ENCODE measurements at places on chromosomes 4 and X.

DNA sequence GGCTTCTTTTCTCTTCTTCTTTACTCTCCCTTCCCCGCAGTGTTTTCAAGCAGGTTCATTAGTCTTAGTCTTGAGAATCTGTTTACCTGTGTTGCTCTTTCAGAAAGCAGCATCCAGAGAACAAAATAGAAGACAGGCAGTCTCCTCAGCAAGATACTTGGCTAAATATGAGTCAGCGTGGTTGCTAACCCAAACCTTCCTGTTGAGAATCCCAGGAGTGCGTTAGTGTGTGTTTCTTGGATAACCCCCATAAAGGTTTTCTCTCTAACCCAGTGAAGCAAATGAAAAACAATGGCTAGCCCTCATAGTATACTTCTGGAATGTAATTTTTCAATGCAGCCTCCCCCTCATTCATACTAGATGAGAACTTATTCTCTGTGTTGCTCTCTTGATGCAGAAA lies 41.1 kb downstream of the BMPR1B start:
- no peak for DNase-seq

GRCh38 chrX:148582353-148582752 lies 81.9 kb downstream of the AFF2 start:
- DNase-seq: no peak

DNA sequence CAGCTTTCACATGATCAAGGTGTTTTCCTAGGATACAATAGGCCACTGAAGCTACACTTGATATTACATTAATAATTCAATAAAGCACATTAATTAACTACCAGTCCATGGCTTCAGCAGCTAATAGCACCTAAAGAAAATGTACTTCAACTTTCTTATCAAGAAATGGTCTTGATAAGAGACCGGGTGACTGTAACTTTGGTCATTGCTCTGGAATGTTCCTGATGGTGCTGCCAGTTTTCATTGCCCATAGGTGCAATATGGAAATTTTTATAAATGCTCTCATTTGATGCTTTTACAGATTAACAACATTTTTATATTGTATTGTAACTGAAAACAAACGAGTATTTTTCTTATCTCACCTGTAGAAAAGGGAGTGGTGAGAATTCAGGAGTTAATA lies 165.4 kb downstream of the SHROOM3 start:
- no peak for DNase-seq

DNA sequence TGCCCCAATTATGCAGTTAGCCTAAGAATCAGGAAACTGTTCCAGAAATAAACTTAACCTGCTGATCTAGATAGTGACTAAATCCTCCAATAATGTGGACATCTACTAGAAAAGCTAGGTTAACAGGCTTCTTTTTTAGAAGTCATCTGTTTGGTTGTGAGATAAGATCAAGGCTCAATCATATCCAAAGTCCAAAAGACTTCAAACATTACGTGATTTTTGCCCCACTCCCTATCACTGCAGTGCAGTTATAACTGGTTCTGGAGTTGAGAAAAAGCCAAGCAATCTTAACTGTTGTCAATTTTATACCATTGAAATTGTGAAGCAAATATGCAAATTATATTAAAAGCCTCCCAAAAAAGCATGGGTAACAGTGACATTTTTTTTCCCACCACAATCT lies 781.4 kb downstream of the KLHL13 start:
- no peak for DNase-seq

DNA sequence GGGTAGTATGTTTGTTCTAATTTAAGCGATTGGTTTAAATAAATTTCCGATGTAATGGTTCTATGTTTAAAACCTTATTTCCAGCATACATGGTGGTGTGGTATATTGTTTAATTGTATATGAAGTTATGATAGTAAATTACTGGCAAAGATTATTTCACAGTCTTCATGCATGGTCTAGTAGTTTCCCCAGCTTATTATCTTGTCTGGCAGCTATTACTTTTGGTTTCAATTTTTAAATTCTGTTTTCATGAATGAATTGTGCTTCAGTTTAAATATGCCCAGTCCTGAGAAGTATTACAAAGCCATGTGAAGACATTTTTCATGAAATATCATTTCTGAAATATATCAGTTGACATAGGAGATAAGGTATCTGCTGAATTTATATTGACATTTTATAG lies 6.3 kb downstream of the ALG13 start:
- no peak for DNase-seq

- DNase-seq: no peak
Observed at GRCh38 chr4:173432430-173432829, 33.5 kb upstream of the SCRG1 start.

DNA sequence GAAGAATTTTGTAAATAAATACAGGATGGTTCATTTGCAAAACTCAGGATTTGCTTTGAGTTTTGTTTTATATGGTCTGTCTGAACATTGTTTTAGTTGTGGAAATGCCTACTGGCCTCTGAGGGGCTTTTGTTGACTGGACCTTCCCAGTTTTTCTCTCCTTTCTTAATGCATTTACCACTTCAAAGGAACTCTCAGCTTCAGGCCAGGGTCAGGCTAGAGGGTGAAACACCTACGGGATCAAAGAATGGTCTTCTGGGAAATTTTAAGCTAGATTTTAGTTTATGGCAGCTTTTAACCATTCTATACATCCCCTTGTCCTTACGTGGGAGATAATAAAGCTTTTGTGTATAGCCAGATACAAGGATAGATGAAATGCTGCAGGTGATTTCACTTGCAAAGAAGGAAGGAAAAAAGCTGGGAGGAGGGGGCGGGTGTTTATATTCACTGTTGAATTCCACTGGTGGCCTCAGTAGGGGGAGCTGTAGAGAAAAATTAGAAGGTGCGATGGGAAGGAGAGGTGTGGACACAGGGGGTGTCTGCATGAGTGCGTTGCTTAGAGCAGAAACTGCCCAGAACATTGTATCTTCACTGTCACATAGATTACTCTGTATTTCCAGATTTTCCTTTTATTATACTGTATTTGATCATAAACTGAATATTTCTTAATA lies 151.8 kb downstream of the TSPAN5 start:
- no peak for DNase-seq

- no peak for DNase-seq
Observed at GRCh38 chrX:112067601-112068000, 15.0 kb downstream of the TRPC5 start.

DNA sequence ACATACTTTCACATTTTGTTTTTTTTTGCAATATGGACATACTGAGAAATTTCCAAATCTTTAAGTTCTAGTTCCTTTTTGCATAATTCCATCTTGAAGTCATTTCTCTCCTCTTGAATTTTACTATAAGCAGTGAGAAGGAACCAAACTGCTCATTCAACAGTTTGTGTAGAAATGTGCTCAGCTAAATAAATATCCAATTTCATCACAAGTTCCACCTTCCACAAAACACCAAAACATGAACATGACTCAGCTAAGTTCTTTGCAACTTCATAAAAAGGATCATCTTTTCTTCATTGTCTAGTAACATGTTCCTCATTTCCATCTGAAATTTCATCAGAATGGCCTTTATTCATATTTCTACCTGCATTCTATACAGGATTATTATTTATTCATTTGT lies 77.3 kb upstream of the FGF13 start:
- no peak for DNase-seq

DNA sequence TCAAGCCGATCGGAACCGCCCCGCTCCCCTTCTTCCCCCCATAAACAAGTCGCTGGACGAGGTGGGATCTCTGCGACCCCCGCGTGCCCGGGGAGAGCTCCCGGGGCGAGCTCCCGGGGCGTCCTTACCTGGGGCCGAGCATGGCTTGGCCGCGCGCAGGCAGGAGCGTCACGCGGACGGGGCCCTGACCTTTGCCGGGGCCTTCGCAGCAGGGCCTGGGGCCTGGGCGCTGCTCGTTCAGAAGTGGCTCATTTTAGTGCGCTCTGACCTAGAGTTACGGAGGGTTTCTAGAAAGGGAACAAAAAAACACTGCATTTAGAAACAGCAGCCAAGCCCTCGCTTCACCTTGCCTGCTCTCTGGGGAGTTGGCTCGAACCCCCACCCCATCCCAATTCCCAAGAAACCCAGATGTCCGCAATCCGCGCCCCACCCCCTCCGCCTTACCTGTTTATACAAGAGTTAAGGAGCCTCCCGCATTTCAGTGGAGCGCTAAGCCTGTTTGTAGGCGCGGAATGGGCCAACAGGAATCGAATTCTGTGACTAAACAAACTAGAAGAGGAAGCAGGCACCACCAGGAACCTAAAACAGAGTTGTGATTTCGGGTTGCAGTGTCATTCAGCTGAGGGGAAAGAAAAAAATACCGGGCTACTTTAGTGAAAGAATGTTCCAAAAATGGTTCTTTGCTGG lies 814 bp upstream of the RBM47 start:
- DNase-seq: peak; percentile 75

DNA sequence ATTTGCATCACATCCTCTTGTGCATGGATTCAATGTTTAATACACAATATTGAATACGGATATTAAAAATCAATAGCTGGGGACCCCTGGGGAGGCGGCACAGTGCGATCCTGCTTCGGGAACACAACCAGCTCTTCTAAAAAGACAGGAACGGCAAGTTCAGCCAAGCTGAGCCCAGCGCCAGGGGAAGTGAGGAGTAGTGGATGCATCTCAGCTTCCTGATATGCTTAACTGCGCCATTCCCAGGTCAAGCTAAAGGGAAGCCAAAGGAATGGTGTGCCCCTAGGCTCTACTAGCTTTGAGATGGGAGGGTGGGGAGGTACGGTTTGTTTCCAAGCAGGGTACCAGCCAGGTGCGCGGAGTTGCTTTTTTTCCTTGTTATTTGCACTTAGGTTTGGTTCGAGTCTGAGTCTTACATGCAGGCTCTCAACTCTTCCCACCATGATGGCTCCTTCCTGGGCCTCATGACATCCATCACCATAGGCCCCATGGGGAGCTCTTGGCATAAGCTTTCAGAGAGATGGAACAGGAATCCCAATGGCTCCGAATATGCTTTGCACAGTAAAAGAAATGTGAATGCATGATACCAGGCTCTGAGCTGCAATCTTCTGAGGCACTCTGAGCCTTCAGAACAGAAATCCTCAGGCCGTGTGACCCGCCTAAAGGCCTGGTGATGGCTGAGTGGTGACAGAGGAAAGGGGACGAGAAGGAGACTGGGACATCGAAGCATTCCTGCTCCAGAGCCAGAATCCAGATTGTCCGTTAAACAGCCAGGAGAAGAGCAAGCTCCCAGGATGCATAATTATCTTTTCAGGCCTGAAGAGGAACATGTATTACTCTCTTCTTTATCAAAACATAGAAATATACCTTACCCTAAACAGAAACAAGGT lies 51.8 kb upstream of the BCOR start:
- DNase-seq: no peak

GRCh38 chrX:149495573-149496071 lies 9.5 kb downstream of the IDS start:
- peak; percentile 86 for DNase-seq

DNA sequence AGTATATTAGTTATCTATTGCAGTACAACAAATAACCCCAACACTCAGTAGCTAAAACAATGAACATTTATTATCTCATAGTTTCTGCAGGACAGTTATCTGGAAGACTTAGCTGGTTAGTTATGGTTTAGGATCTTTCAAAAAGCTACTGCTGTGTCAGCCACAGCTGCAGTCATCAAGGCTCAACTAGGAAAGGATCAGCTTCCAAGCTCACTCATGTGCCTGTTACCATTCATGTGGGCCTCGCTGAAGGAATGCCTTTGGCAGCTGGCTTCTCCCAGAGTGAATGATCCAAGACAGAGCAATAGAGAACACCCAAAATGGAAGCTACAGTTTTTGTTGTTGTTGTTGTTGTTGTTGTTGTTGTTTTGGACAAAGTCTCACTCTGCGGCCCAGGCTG lies 13.5 kb upstream of the PRSS48 start:
- DNase-seq: no peak

DNA sequence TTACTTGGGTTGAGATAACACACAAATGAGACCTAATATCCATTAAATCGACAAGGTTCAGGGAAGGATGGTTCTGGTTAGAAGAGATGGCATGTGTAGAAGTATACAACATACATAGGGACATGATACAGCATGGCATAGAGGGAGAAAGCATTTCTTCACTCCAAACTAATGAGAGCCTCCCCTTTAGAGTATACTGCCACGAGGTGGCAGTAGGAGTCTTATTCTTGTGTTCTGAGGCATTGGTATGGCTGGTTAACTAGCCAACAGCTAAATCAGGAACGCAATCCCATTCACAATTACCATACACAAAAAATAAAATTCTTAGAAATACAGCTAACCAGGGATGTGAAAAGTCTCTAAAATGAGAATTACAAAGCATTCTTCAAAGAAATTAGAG lies 29.1 kb upstream of the TRO start:
- DNase-seq: peak; percentile 33

DNA sequence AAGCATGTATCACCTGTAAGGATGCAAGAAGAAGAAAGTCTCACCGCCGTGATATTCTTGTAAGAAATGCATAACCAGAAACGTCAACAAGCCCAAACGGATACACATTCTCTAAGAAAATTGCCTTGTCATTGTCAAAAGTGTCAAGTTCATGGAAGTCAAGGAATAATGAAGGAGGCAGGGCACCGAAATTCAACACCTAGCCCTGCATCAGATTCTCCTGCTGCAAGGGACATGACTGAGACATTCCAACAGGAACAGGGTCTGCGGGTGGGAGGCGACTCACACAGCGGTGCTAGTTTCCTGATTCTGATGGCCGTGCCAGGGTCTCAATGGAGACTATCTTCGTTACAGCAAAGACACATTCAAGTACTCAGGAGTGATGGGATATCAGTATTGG lies 26.7 kb downstream of the IRF2 start:
- no peak for DNase-seq

GRCh38 chr4:109826719-109827118 lies 1.1 kb upstream of the RRH start:
- no peak for DNase-seq

DNA sequence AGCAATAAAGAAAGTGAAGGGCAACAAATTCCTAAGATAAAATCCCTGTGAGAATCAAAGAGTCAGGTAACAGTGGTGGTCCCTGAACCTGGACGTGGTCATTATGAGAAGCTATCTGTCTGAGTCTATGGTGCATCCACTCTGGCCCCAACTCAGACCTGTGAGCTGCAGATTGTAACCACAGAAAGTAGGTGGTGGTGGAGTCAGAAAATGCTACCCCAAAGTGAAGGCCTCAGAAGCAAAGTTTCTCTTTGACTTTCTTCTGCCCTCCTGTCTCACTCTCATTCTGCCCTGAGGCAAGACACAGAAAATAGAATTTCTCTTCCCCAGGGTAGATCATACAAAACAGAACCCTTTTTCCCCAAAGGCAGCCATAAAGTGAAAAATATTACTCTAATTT lies 84.1 kb upstream of the NEIL3 start:
- no peak for DNase-seq

- DNase-seq: no peak
Observed at GRCh38 chr4:81802285-81802846, 330.7 kb upstream of the RASGEF1B start.

DNA sequence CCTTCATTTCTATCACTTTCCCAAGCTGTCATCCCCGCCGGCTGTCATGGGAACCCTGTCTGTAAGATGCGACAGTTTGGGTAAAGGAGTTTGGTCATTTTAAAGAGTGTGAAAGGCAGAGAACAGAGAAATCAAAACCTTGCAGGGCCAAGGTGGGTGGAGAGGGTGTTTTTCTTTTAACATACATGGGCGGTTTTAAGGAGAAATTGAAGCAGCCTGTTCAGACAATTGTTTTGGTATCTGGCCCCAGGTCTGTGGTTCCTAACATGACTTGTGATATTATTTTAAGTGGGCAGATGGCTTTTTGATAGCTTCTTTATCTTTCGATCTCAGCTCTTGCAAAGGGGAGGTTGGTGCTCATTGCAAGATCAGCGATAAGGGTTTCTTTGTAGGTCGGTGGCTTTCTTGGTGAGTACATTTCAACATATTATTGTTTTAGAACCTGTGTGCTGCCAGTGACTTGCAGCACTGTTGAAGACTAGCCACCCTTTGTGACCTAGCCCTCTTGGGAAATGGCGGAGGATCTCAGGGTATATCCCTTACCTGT lies 3.7 kb downstream of the PPP1R3F start:
- no peak for DNase-seq
